ENCODE measurements at places on chromosomes 7 and 10.

DNA sequence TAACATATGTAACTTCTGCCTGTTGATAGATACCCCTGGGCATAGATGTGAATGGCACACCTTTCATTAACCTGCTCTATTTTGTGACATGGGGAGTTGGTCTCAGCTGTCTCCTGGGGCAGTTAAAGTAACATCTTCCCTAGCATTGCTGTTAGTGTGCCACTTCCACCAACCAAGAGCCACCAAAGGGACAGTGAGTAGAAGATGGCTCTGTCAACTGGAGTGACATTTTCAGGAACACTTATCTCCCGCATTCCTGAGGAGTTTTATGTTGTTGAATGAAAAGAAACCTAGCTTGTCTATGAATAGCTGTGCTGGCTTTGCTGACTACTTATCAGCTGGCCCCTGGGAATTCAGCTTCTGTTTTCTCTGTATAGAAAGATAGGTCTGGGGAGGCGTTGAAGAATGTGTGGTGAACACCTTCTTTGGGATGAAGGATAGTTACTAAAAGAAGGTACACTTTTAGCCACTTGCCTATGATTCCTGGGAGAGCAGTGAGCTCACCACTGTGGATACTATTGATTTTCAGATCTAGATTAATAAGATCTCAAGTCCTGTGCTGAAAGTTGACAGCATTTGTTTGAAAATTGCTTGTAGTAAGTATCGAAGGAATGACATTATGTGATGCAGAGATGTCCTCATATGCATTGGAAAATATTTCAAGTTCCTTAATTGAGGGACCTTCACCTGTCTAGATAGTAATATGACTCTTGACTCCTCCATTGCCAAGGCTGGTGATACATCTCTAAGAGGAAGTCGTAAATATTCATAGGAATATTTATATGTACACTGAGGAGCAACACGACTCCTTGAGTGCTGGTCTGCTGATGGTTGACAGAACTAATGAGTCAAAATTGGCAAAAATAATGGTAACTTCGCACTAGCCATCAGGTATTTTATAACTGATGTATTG lies 7.6 kb downstream of the STARD3NL start:
- DNase-seq = no peak

DNA sequence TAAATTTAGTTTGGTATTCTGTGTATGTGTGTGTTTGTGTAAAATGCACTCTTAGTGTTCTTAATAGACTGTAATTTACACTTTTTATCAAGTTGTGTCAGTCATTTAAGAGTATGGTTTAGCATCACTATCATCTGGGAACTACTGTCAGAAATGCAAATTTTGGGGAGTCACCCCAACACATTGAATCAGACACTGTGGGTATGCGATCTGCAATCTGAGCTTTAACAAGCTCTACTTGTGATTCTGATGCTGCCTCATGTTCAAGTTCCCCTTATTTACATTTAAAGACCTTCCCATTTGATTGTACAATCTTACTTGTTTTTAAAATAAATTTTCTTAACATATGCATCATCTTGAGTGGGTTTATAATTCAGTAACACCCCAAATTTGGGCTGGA lies 218.1 kb upstream of the FOXP2 start:
- DNase-seq = no peak

- DNase-seq = no peak
These were observed 222.6 kb upstream of the PPP1R3A start for GRCh38 chr7:114141415-114141814.

DNA sequence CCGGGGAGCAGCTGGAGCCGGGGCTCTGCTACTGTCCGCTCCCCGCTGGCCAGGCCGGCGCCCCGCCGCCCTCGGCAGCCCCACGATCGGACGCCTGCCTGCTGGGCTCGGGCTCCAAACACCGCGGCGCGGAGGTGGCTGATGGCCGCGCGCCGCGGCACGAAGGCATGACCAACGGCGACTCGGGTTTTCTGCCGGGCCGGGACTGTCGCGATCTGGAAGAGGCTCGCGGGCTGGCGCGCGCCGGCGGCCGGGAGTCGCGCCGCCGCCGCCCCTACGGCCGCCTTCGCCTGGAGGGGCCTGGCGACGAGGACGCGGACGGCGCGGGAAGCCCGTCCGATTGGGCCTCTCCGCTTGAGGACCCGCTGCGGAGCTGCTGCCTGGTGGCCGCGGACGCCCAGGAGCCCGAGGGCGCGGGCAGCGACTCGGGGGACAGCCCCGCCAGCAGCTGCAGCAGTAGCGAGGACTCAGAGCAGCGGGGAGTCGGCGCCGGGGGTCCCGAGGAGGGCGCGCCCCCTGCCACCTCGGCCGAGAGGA lies 570 bp downstream of the TBC1D12 start:
- no peak for DNase-seq

DNA sequence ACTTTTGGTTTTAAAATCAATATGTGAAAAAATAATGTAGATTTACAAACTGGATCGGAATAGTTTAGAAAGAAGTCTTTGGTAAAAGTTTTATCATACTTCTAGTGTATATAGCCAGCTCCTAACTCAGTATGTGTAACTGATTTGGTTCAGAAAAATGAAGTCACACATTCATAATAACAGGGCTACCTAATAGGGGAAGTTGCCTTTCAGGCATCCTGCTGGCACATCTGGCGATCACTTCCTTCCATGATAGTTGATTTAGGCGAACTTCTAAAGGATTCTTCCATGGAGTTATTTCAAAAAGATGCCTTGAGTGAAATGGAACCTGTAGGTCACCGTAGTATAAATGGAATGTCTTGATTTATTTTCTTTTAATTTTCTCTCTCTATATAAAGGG lies 69.1 kb downstream of the SHH start:
- DNase-seq = no peak

GRCh38 chr7:139744768-139745677 lies 32.8 kb downstream of the HIPK2 start:
- DNase-seq = no peak

DNA sequence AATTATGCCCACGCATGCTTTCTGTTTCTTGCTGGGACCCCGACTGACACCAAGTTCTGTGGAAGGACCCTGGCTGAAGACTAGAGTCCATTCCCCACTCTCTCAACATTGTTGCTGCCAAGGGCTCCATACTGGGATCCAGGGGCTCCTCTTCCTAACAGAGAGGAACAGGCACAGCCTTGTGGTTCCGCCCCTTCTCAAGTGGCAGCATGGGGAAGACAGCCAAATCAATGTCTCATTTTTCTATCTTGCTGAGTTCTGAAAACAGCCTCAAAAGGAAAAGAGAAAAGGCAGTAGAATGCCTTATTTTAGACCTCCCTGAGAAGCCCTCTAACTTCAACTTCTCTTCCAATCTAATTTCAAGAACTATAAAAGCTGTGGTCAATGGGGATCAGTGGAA lies 23.7 kb upstream of the LAMB1 start:
- no peak for DNase-seq

DNA sequence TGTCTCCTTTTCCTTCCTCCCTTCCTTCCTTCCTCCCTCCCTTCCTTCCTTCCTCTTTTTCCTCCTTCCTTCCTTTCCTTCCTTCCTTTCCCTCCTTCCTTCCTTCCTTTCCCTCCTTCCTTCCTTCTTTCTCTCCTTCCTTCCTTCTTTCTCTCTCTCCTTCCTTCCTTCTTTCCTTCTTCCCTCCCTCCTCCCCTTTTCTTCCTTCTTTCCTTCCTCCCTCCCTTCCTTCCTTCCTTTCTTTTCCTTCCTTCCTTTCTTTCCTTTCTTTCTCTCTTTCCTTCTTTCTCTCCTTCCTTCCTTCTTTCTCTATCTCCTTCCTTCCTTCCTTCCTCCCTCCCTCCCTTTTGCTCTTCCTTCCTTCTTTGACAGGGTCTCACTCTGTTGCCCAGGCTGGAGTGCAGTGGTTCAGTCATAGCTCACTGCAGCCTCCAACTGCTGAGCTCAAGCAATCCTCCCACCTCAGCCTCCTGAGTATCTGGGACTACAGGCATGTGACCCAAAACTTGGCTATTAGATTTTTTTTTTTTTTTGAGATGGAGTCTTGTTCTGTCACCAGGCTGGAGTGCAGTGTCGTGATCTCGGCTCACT lies 15.9 kb upstream of the CYTH3 start:
- no peak for DNase-seq

GRCh38 chr10:127928021-127928806 lies 21.3 kb downstream of the PTPRE start:
- DNase-seq = no peak

- peak; percentile 67 for DNase-seq
These were observed 2.8 kb downstream of the FAM53B start for GRCh38 chr10:124741281-124741921.

DNA sequence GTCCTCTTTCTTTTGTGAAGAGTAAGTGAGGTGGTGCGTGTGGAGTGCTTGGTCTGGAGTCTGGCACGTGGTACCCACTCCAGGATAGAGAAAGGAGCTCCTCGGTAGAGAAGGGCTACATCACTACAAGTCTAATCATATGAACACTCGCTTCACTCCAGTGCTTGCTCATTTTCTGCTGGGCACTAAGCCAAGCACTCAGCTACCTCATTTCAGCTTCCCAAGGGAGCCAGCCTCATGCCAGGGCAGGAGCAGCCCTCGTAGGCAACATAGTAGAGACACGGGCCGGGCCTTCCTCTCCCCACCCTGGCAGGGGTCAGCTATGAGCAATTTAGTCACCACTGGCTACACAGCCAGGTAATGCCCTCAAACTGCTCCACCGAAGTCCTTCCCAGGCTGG lies 11.4 kb upstream of the HSPA12A start:
- no peak for DNase-seq

DNA sequence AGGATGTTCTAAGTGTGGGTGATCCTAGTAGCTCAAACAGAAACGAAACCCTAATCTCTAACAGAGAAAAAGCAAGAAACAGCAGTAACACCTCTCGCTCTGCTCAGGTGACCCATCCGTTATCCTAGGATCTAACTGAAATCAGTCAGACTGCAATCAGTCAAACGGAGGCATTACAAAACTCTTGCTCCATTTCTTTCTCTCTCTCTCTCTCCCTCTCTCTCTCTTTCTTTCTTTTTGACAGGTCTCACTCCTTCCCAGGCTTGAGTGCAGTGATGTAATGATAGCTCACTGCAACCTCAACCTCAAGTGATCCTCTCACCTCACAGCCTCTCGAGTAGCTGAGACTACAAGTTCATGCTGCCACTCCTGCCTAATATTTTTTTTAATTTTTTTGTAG lies 1283.5 kb upstream of the CELF2 start:
- no peak for DNase-seq

GRCh38 chr10:74310652-74311257 lies 159.7 kb downstream of the ADK start:
- DNase-seq = no peak

- DNase-seq = no peak
These were observed 437.5 kb upstream of the MBL2 start for GRCh38 chr10:53209944-53210611.

GRCh38 chr7:27277628-27278027 lies 35.0 kb downstream of the EVX1 start:
- DNase-seq = no peak

DNA sequence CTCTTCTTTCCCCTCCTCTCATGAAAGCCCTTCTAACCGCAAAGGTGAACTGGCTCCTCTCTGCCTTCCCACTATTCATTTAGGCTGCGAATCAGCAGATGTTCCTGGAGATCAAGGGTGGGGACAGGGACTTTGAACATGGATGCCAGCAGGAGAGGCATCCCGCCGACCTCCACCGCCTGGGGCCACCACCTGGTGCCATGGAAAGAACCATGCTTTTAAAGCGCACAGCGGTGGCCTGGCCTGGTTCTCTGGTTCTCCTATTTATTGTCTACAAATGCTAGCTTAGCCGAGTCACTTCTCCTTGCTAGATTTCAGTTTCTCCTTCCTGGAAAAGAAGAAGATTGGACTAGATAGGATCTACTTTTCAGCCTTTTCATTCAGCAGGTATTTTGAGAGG lies 43.2 kb upstream of the KCNMA1 start:
- no peak for DNase-seq

DNA sequence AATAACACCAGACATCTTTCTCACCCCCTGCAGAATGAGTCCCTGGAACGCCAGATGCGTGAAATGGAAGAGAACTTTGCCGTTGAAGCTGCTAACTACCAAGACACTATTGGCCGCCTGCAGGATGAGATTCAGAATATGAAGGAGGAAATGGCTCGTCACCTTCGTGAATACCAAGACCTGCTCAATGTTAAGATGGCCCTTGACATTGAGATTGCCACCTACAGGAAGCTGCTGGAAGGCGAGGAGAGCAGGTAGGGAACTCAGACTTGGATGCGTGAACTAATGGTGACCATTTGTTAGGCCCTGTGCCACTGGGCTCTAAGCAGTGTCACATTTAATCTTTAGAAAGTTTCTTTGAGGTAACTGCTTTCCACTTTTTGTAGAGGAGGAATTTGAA lies 7.1 kb downstream of the VIM start:
- DNase-seq = no peak

DNA sequence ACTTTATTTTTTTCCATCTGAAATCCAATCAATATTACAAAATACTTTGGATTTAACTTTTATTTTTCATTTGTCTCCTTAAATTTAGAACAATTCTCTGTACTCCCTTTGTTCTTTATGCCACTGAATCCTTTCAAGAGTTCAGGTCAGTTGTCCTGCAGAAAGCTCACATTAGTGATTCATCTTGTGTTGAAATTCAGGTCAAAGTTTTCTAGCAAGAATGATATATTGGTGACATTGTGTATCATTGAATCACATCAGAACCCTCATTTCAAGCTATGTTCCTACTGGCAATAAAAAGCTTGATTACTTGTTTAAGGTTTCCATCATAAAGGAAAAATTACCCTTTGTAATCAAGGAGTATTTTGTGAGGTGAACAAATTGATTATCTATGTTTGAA lies 378.8 kb upstream of the STEAP1 start:
- DNase-seq = no peak

DNA sequence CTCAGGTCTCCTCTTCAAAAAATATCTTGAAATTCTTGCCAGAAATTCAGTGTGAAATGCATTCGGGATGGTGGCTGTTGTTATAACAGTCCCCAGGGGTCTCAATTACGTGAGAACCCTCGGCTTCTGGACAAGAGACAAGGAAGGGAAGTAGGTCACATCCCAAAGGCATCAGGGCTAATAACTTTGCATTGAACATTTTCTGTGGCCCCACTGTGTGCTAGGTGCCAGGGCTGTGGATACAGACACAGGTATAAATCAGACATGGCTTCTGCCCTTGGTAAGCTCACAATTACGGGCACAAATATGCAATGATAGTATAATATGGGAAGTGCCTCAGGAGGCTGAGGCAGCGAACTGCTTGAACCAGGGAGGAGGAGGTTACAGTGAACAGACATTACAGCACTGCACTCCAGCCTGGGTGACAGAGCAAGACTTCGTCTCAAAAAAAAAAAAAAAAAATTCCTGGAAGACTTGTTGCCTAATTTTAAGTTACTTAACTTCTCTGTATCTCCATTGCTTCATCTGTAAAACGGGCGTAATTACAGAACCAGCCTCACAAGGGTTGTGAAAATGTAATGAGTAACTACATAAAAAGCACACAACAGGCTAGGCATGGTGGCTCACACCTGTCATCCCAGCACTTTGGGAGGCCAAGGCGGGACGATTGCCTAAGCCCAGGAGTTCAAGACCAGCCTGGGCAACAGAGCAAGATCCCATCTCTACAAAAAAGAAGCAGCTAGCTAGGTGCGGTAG lies 2.5 kb upstream of the RHBDD2 start:
- no peak for DNase-seq

Data from activated CD4-positive, alpha-beta T cell treated with anti-CD3 and anti-CD28 coated beads for 24 hours (primary cell).